ENCODE measurements at places on chromosomes 2 and 18.

DNA sequence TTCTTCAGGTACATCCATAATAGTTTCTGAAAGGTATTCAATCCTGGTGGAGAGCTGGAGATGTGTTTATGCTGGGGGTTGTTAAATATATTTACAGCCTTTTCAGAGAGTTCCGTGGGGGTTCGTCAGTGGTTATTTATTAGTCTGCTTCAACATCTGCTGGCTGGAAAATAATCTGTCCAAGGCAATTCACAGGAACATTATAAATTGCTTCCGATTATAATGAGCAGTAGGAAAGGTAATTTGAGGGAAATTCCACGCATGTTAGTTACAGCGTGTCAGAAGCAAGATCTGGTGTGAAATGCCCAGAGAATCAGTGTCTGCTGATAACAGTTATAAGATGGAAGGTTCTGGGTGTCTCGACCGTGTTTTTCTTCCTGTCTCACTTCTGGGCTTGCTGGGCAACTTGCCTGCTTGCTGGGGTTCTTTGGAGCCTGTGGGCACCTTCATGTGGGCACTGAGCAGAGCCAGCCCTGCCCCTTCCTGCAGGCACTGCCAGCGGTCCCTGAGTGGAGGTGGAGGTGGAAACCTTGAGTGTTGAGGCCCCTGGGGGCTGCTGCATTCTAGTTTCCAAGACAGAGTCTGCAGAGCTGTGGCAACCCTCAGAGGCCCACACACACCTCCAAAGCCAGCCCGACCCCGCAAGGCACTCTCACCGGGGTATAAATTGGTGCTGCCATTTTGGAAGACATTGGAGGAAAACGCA is 185.7 kb downstream of the FAM210A start:
- no peak for DNase-seq

DNA sequence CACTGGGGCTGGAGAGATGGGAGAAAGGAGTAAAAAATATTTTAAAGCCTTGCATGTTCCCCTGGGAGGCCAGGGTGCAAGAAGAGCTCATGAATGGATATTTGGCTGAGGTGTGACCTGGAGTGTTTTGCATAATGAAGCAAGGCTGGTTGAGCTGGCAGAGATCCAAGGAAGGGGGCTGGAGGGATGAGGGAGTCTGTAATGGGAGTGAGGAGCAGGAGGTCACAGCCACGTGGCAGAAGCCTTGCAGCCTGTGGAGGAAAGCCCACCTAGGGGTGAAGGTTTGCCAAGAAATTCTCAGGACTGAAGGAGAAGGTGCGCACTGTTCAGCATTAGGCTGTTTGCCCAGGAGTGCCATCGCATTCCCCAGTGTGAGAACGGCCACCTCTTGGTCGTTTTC is 40.3 kb upstream of the ATP8B1 start:
- DNase-seq, result no peak

- DNase-seq, result no peak
These were observed 31.6 kb downstream of the RNF144A start for GRCh38 chr2:6948677-6949351.

GRCh38 chr2:132850688-132851087 is 180.7 kb upstream of the LYPD1 start:
- DNase-seq, result no peak

Data from stimulated activated CD4-positive, alpha-beta T cell treated with anti-CD3 and anti-CD28 coated beads, Interleukin-15, amount 100 ng/mL, for 1 hour (primary cell).